Right lung (tissue), 10 donors: ENCODE measurements at places on chromosomes 3 and 15. TPM values are rescaled to one million over a fixed set of nuclear protein-coding genes. Genes with fewer than 3 reads are reported as not detected.

- no peak for DNase-seq
Observed at GRCh38 chr3:171532294-171532693, 72.1 kb upstream of the TNIK start.

GRCh38 chr3:190618330-190619030 lies 104.6 kb downstream of the IL1RAP start:
- DNase-seq: no peak

- no peak for DNase-seq
Observed at GRCh38 chr15:63385911-63386531, 4.4 kb upstream of the CA12 start.

The TMEM212 gene
- polyA plus RNA-seq: 4.7 TPM

DNA sequence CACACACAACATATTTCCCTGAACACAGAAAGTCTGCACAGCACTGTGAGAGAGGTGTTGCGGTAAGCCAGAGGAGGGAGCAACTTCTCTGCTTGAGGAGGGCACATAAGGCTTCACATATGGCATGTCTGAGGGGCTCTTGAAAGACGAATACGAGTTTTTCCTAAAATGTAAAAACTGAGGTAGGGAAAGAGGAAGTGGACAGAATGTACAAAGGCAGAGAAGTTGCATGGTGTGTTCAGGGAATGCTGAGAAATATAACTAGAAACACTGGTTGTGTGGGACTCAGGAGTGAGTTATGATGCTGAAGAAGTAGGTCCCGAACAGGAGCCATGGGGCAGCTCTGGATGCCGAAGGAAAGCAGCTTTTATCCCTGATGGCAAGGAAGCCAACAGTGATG lies 22.8 kb upstream of the ATP8B4 start:
- DNase-seq: no peak

DNA sequence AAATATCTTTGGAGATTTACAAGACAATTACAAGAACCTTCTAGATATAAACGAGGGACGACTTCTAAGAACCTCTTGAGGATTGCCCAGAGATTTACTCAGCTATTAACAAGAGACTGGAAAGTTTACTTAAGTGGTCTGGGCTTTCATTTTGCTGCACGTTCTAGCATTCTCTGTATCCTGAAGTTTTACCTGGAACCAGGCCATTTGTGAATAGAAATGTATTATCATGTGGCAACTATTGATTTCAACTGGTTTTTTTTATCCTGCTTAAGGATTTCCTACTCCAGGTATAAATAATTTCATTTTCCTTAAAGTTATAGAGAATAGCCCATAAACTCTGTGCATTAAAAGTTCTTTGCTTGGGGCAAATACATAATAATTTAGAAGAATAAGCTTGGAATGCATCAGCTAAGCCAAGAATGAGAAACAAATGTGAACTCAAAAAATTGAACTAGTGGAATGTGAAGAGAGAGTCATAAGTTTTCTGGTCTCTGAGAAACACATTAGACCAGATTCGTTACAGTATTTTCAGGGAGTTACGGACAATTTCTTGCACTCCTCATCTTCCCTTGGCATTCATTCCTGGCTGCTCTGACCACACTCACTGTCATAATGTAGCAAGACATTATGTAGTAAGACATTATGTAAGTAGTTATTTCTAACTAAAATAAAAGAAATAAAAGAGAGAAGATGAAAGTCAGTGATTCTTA lies 1.3 kb downstream of the AQP9 start:
- no peak for DNase-seq

The LOXL1 gene
- polyA plus RNA-seq: 139 TPM

GRCh38 chr3:101624857-101625256 lies 50.9 kb downstream of the PCNP start:
- DNase-seq: no peak

DNA sequence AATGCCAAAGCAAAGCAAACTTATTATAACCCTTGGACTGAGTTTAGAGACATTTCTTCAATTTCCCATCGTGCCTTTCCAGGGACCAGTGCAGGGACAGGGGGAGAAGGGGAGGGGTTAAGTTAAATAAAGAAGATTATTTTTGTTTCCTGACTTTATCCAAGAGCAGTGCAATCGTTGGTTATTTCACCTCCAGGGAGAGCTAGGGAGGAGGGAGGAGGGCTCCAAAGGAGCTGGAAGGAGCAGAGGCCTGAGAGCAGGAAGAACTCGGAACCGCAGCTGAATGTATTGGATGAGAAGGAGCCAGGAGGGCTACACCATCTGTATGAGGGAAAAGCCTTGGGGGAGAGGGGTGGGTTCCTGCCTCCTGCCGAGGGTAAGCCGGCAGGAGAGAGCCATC lies 20.7 kb downstream of the HAPLN3 start:
- no peak for DNase-seq

The OR5H14 gene
- 0.03 TPM for polyA plus RNA-seq

The PP2D1 gene
- 0.70 TPM for polyA plus RNA-seq

DNA sequence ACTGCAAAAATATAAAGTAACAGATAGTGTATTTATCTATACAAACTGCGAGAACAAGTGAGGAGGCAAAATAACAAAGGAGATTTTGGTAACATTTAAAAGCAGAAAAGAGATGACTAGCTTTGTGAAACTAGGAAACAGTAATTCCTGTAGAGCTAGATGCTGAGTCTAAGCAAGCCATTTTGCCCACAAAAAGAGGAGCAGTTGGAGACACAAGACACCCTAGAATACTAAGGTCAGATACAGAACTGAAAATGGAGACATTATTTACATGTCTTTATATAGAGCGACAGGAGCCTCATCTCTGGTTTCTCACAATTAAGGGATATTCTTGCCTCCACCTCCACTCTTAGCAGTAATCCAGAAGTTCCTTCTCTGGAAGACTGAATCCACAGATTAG lies 732.4 kb upstream of the GBE1 start:
- DNase-seq: no peak

DNA sequence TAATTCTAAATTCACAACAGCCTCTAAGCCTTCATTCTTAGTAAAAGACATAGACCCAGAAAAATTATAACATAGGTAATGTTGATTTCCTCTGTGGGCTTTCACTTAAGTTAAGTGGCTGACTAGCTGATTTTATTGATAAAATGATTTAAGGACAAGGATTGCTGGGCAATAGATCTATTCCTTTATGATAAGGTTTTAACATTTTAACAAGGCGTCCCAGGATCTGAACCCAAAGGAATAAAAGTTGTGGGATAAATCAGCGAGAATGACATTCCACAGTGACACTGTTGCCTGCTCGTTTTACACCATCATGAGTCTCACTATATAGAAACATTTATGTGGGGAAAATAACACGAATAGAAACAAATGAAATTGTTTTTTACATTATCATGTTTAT lies 1151.0 kb downstream of the ZPLD1 start:
- DNase-seq: no peak

GRCh38 chr3:186259612-186260383 lies 102.2 kb downstream of the DGKG start:
- DNase-seq: peak; percentile 52
